ENCODE measurements at places on chromosomes 7 and 10. TPM values are rescaled to one million over a fixed set of nuclear protein-coding genes. Genes with fewer than 3 reads are reported as not detected.

The PPP1R9A gene
- total RNA-seq: not detected

The MAGI2 gene
- not detected for total RNA-seq

The CYP26C1 gene
- total RNA-seq: 0.14 TPM

DNA sequence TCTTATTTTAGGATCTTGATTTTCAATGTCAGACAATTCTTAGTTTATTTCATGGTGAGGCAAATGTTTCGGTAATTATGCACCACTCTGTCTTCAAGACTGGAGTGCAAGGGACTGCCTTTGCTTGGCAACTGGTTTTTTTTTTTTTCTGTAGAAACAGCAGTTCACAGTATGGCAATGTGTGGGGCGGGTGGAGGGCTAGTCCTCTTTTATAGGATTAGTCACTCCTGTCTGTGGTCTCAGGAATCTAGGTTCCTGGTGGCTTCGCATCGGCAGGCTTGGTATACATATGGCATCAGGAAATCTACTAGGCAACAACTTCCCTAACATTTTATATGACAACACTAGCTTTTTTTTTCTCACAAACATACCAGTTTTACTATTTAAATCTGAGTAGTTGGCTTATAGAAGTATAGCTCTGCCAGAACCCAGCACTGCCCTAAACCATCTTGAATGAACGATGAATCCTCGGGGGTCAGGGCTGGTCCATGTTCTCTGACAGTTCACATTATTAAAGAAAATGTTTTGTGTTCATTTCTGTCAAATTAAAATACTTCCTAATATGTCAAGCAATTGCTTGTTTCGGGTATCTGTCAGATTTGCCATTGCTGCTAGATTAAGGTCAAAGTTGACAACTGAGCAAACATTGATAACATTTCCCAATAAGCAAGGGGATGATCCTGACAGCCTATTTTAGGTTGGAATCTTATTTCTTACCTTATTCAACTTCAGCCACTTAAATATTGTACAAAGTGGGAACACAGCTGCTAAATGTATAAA, 289.7 kb upstream of the VSTM2A start:
- DNase-seq: no peak

- DNase-seq: no peak
Measured at GRCh38 chr10:101029520-101030295, 1.2 kb downstream of the PDZD7 start.

- DNase-seq: no peak
Measured at GRCh38 chr7:43437001-43437400, 145.9 kb upstream of the STK17A start.

- no peak for DNase-seq
Measured at GRCh38 chr10:73404690-73405089, 9.2 kb downstream of the ANXA7 start.

GRCh38 chr7:29955799-29956486, 33.7 kb downstream of the SCRN1 start:
- no peak for DNase-seq

GRCh38 chr7:117707080-117707479, 166.2 kb downstream of the CTTNBP2 start:
- DNase-seq: no peak

DNA sequence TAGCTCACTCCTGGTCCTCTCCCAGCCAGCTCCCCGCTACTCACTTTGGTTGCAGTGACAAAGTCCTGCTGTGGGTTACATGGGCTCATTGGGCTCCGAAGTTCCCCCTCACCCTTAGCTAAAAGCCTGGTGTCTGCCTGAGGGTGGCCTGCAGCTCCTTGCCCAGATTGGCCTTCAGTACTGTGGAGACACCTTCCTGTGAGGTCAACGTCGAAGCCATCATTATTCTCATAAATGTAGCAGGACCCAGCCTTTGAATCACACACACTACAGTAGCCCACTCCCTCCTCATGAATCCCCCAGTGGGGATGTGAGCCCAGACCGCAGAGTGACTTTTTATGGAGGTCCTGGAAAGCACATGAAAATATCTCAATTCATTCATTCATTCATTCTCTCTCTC, 10.5 kb downstream of the MBL2 start:
- DNase-seq: no peak

- DNase-seq: no peak
Measured at GRCh38 chr10:71396711-71397295, at the start of gene CDH23. Gene CDH23, plus strand, starts transcription at chr10:71396920. Its CDS starts 42,912 bp downstream, at chr10:71439832.

All from CD4-positive, alpha-beta T cell (primary cell).